ENCODE measurements at places on chromosomes 2 and 18.

- no peak for DNase-seq
Measured at GRCh38 chr2:216974321-216975302, 114.7 kb upstream of the TNP1 start.

DNA sequence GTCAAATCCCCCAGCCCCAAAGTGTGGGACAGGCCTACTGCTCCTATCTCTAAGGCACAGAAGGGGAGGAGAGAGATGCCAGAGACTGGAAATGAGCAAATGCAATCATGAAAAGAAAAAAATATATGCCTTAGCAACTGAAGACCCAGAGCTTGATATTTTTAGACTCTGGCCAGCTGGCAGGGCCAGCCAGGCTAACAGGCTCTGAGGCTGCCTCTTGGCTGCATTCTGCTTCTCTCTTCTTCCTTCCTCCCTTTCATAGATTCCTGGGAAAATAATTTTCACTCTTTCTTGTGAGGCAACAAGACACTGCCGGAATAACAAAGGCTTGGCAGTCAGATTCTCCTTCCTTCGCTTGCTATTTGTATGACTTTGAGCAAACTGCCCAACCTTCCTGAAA lies 209.1 kb downstream of the RAD51AP2 start:
- no peak for DNase-seq

DNA sequence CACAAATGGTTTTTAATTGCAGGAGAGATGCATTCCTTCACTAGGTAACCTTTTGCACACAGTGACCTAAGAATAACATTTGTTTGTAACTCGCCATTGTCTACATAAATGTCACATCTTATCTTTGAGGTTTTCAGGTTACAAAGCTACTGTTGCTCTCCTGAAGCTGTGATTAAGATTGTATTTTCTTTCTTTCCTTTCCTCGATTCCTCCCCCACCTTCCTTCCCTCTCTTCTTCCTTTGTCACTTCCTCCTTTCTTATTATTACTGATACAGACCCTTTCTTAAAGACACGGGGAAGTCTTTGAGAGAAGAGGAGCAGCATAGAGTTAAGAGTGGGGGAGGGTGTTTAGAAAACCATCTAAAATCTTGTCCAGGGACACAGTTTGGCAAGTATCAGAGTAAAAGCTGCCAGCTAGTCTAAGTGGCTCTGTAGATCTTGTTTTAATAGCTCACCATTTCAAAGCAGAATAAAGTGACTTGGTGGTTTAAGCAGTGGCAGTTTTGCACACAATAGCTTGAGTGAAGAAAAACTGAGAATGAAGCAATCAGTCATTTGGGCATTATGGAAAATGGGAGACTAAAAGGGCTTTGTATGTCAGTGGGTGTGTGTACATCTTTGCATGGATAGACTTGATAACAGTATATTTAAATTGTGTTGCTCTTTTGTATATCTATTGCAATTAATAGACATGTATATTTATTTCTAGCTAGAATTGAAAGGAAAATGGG lies 10.9 kb downstream of the CERS6 start:
- no peak for DNase-seq

GRCh38 chr2:152134488-152135280 lies 35.8 kb upstream of the CACNB4 start:
- DNase-seq: no peak

GRCh38 chr2:25491966-25492532 lies 150.3 kb upstream of the DNMT3A start:
- no peak for DNase-seq

- DNase-seq: no peak
Measured at GRCh38 chr18:59915606-59916005, 15.8 kb downstream of the PMAIP1 start.

DNA sequence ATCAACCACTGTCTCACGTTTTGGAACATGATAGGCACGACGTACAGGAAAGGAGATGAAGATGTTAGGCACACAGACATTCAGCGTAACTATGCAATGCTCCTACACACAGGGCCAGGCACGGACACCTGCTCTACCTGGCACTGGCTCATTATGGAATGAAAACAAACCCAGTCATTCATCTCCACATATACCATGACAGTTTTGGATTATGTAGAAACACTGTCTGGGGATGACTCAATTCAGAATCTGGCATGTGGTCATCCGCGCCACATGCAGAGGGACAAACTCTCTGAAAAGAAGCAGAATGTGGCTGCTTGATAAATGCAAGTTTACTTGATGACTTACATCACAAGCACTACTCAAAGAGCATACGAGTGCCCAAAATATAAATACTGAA lies 29.5 kb upstream of the NFU1 start:
- no peak for DNase-seq

DNA sequence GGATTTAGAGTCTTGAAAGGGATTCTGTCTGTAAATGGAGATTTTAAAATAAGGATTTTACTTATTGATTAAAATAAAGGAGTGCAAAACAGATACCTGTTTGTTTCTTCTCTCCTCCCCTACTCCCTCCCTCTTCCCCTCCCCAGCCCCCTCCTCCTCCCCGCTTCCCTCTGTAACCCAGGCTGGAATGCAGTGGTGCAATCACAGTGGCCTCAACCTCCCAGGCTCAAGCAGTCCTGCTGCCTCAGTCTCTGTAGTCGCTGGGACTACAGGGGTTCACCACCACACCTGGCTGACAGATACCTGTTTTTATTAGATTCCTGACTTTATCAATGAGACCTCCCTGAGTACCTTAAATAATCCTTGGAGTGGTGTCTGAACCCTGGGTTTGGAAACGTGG lies 57.1 kb downstream of the OXER1 start:
- DNase-seq: no peak

DNA sequence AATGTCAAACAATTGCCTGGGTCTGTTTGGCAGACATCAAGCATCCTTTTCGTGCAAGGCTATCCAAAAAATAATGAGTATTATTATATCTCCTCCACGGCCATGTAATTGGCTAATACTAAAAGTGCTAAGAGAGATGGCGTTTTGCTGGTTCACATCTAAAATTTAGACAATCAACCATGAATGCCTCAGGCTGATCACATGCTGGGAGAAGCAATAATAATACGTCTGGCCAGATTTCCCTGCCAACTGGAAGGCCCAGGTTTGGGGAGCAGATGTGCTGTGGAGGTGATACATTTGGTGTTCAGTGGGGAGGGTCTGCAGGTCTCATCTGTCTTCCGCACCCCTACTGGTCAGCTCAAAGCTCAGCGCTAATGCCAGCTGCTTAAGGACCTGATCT lies 60.3 kb upstream of the CREB1 start:
- no peak for DNase-seq

DNA sequence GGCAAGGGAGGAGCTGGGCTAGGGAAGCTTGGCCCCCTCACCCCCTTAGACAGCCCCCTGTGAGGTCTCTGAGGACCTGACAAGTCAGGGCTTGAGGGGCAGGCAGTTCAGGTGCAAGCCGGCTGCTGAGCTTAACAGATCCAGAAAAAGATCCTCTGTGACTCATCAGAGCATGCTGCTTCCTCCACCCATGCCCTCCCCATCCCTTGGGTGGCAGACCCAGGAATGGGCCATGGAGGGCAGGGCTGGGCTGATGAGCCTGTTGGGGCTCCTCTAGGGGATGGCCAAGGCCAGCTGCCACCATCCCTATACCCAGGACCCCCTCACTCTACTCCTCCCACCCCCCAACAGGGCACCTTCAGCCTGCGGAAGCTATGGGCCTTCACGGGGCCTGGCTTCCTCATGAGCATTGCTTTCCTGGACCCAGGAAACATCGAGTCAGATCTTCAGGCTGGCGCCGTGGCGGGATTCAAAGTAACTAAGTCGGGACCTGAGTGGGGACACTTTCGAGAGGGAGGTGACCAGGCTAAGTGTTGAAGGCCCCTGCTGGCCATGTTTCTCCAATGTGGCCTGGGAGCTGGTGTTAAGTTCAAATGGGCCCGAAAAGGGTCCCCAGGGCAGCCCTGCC lies 1.9 kb downstream of the SLC11A1 start:
- DNase-seq: no peak

- DNase-seq: no peak
Measured at GRCh38 chr2:158893026-158893425, 75.4 kb upstream of the TANC1 start.

GRCh38 chr18:24725644-24726415 lies 265.4 kb downstream of the HRH4 start:
- no peak for DNase-seq

DNA sequence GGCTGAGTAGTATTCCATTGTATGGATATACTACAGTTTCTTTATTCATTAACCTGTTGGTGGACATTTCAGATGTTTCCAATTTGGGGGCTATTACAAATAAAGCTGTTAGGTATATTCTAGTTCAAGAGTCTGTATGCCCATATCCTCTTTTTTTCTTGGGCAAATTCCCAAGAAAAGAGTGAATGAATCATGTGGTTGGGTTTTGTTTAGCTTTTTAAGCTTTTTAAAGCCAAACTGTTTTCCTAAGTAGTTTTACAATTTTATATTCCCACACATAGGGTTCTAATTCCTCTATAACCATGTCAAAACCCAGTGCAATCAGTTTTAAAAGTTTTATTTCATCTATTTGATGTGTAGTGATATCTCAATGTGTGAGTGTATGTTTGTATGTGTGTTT lies 44.9 kb upstream of the BAZ2B start:
- no peak for DNase-seq

- no peak for DNase-seq
Measured at GRCh38 chr2:27126252-27126710, 2.7 kb downstream of the ABHD1 start.

- DNase-seq: no peak
Measured at GRCh38 chr2:156512451-156512850, 76.3 kb downstream of the GPD2 start.

GRCh38 chr2:74199871-74200305 lies 1.5 kb downstream of the MTHFD2 start:
- no peak for DNase-seq

- no peak for DNase-seq
Measured at GRCh38 chr2:30722936-30723725, 84.1 kb downstream of the CAPN13 start.

GRCh38 chr2:48439102-48439501 lies 90.9 kb upstream of the STON1 start:
- no peak for DNase-seq

GRCh38 chr2:119697290-119698020 lies 18.5 kb downstream of the TMEM177 start:
- no peak for DNase-seq

DNA sequence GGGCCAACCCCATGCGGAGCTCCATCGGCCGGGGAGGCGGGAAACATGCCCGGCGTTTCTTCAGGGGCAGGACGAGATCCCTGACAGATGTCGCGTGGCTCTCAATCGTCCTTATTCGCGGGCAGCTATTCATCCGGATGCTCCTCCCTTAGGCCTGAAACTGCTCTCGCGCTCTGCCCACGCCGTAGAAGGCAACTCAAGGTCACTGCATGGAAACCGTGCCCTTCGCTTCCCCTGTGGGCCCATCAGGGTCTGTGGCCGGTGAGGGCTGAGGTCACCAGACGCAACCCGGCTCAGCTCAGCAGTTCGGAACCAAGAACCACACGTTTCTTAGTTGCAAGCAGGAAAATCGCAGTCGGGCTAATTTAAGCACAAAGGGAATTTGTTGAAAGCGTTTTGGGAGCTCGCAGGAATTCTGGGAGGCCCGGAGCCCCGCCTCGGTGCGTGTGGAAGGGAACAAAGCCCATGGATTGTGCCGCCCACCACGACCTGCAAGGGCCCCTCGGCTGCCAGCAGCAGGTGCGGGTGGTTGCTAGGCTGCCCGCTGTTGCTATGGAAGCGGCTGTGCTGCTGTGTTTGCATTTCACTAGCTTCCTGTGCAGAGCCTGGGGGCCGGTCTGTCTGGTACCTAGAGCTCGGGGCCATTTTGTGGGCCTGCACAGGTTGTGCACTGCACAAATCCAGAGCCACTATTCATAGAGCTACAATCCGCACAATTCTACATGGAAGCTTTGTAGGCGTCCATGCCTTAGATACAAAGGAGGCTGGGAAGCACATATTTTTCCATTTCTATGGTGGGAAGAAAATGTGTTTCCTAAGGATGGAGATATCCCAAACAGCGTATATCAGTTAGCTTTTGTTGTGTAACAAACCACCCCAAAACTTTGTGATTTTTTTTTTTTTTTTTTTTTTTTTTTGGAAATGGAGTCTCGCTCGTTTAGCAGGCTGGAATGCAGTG lies 6.0 kb upstream of the ALLC start:
- DNase-seq: peak; percentile 25

- no peak for DNase-seq
Measured at GRCh38 chr2:64157792-64158191, 13.6 kb upstream of the PELI1 start.

GRCh38 chr2:35864141-35864540 lies 491.4 kb upstream of the CRIM1 start:
- no peak for DNase-seq

- DNase-seq: no peak
Measured at GRCh38 chr2:141348481-141348880, 782.3 kb downstream of the LRP1B start.

DNA sequence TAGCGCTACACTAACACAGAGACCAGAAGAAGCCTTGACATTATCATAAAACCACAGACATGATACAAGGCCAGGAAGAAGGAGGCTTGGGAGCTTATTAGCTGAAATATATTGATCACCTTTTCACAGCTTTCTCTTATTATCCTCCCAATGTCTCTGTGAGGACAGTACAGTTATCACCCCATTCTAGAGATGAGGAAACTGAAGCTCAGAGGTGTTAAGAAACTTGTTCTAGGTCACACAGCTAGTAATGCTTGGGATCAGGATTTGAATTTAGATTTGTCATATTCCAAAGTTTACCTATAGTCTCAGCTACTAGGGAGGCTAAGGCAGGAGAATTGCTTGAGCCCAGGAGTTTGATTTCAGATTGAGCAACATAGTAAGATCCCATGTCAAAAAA lies 44.6 kb upstream of the LTBP1 start:
- DNase-seq: no peak

- no peak for DNase-seq
Measured at GRCh38 chr2:218393750-218394290, 5.8 kb upstream of the CTDSP1 start.

- DNase-seq: no peak
Measured at GRCh38 chr18:8231316-8231715, 377.9 kb upstream of the RAB12 start.

- no peak for DNase-seq
Measured at GRCh38 chr2:19757586-19757985, 144.2 kb downstream of the TTC32 start.

DNA sequence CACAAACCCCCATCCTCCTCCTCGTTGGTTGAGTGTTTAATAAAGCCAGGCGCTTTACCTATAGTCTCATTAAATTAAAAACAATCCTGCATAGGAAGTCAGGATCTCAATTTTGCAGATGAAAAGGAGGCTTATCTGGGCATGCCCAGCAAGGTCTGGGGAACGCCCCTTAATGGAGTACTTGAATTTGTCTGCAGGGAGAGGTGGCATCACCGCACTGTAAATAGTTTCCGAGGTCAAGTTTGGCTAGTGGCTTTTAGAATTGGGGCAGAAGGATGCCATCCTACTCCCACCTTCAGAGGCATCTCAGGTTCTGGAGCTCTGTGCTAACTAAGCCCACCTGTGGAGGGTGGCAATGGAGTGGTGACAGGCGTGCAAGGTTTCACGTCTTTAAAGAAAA lies 149.2 kb downstream of the TGIF1 start:
- DNase-seq: no peak

DNA sequence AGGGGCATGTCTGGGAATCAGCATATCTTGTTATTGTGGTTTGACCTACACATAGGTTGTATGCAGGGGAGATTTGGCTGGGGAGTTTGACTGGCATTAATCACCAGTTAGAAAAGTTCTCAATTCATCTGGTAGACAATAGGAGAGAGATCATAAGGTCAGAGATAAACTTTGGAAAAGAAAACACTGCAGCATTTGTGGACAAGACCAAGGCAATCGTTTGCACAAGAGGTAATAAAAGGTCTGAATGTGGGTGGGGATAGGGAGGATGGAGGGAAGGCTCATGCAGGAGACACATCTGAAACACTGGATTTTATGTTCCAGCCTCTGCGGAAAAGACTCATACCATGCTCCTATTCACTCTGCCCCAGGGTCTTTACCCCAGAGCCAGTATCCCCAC lies 136.9 kb downstream of the MAIP1 start:
- DNase-seq: no peak
